Inflammatory macrophage treated with lipopolysaccharide for 4 hours (primary cell): ENCODE measurements at places on chromosomes 12 and 14.

- no peak for DNase-seq
Observed at GRCh38 chr12:68276402-68276930, 23.1 kb upstream of the IL22 start.

DNA sequence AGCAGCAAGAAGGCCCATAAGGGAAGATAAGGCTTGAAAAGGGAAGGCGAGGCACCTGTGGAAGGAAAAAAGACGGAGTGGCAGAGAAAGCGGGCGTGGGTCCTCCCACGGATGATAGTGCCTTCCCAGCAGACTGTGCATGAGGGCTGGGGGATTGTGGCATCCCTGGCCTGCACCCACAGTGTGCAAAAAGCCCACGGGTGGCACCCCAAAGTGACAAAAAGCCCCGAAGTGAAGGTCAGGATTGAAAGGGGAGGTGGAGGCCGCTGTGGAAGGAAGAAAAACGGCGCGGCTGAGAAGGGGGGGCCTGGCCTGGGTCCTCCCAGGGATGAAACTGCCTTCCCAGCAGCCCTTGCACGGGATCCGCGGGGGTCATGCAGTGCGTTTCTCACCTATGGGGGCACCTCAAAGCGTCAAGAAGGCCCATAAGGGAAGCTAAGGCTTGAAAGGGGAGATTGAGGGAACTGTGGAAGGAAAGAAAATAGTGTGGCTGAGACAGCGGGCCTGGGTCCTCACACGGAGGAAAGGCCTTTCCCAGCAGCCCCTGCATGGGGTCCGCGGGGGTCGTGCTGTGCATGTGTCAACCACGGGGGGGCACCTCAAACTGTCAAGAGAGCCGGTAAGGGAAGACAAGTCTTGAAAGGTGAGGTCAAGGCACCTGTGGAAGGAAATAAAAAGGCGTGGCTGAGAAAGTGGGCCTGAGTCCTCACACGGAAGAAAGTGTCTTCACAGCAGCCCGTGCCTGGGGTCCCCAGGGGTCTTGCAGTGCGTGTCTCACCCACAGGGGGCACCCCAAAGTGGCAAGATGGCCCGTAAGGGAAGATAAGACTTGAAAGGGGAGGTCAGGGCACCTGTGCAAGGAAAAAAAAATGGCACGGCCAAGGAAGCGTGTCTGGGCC is 274.1 kb downstream of the ALG10 start:
- no peak for DNase-seq

DNA sequence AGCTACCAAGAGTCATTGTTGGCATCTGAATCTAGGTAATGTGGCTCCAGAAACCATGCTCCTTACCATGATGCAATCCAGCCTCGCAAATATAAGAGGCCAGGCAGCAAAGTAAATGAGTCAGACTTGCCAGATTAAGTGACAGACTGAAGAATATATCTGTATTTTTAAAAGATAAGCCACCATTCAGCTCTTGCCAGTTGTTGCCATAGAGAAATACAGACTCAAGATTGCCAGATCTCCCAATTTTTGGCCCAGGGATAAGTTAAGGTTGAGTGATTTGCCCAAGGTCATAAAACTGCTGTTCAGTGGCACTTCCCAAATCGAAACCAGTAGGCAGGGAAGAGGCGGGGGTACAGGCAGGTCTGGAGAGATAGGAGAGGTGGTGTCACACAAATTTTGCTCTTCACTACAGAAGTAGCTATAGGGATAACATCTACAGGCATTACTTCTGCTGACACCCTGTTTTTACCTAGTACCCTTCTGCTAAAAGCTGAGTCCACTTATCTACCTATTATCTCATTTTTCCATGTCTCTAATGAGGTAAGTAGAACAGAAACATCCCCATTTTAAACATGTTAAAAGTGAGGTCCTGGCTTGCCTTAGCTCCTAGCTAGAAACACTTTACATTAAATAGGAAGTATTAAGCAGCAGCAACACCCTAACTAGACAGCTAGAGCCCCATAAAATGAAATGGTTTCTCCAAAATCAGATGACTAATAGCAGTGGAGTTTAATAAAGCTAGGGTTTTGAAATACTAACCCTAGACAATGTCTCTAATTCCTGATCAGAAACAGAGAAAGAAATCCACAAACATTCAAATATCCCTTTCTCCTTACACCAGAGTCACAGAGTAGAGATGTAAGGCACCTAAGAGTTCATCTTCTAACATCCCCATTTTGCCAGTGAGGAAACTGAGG is 19.5 kb downstream of the DCAF5 start:
- peak; percentile 30 for DNase-seq

- no peak for DNase-seq
Observed at GRCh38 chr12:54870617-54871016, 16.3 kb downstream of the MUCL1 start.

DNA sequence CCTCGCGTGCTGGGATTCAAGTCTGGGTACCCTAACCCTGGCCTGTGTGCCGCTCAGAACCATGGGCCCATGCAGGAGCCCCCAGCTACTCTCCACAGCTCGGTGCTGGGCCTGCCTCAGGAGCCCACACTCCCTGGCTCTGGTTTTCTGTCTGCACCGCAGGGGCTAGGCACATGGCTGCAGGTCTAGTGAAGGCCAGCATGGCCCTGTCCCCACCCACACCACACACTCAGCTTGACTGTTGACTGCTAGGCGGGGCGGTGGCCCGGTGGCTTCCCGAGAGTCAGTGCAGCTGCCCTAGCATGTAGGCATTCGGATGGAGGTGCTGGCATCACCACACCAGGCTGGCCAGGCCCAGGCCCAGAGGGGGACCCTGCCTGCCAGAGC is 7.9 kb downstream of the INF2 start:
- DNase-seq = no peak

DNA sequence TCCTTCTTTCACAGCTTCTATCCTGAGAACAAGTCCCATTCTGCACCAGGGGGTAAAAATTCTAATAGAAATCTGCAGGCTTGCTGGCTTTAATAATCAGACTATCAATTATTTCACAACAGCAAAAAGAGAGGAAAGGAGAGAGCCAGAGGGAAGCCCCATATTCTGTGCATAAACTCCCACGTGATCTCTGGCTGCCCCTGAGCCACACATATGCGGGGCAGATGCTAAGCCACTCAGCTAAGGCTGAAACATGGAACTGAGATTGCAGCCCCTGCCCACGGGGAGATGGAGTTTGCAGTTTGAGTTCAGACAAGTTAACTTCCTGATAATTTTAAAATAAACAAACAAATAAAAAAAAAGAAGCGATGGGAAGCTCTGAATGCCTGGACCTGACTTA is 254.4 kb upstream of the CCDC196 start:
- no peak for DNase-seq

- DNase-seq = no peak
Observed at GRCh38 chr12:82952946-82953345, 266.2 kb downstream of the TMTC2 start.

DNA sequence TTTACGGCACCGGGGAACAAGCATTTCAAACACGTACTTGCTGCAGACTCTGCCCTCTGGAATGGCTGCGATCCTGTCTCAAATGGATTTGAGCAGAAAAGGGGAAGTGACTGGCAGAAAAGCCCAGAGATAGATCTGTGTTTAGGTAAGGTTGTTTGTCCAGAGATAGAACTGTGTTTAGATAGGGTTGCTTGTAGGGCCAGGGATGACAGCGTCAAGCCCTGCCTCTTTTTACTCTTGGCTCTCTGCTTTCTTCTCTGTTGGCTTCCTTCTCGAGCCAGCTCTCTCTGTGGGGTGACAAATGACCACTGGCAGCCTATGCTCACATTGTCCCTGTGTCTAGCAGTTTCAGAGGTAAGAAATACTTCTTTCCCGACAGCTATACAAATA is 11.4 kb downstream of the DGLUCY start:
- DNase-seq = no peak

DNA sequence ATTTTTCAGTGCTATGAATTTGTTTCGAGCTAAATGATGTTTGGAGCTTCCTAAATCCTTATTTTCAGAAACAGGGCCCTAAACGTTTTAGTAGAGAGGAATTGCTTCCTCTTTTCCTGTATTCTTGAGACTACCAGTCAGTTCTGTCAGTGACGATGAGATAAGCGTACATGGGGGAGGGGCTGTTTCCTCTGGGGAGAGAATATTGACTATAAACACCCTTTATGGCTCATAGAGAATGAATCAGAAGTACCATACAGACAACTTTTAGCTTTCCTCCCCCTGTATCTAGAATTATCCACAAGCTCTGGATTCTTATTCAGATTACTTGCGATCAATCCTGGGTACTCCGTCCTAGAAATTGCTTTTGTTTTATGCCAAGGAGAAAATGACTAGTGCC is 5.1 kb downstream of the TBK1 start:
- DNase-seq = peak; percentile 90

DNA sequence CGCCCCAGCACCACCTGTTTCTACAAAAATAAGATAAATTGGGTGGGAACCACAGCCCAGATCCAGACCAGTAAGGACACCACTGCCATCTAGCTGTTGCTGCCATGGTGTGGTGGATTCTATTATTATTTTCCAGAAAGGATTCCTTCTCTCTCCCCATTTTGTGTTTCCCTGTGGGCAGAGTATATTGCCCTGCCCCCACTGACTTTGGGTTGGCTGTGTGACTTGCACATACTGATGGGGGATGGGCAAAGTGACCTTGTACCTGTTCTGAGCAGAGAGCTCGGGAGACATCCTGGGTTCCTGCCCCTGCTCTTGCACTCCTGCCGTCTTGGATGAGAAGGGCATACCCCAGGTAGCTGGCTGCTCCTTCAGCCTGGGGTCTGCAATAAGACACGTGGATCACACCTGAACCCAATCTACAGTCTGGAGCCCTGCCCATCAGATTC is 24.3 kb downstream of the MOAP1 start:
- DNase-seq = peak; percentile 32

DNA sequence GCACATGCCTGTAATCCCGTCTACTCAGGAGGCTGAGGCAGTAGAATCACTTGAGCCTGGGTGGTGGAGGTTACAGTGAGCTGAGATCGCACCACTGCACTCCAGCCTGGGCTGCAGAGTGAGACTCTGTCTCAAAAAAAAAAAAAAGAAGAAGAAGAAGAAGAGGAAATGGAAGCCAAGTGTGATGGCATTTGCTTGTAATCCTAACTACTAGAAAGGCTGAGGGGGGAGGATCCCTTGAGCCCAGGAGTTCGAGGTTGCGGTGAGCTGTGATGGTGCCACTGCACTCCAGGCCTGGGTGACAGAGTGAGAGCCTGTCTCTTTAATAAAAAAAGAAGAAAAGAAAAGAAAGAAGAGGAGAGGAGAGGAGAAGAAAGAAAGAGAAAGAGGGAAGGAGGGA is 52.1 kb downstream of the LGMN start:
- peak; percentile 59 for DNase-seq

DNA sequence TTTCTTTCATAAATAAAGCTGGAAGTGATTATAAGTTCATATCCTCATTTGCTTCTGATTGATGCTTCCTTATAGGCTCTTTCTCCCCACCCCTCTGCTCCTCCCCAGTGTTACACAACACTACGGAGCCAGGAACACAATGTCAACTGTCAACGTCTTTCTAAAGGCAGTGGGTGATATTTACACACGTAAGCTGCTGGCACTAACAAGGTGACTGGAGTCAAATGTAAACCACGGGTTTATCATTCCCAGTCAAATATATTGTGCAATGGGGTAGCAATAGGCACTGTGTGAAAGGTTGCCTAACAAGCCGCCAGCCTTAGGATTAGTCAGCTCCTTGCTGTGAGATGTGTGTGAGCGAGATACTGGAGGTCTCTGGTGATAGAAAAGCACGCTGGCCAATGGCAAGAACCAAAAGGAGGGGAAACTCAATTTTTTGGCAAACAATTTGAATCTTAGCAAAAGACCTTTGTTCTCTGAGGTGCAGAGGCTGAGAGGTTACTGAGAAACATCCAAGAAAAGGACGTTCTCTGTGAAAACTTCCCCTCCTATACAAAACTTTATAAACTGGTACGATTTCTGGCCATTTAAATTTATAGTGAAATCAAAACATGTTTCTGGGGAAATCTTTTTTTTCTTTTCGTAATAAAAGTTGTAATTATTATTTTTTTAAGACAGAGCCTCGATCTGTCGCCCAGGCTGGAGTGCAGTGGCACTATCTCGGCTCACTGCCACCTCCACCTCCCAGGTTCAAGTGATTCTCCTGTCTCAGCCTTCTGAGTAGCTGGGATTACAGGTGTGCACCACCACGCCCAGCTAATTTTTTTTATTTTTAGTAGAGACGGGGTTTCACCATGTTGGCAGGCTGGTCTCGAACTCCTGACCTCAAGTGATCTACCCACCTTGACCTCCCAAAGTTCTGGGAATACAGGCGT is 22.3 kb upstream of the HECTD1 start:
- DNase-seq = peak; percentile 96

DNA sequence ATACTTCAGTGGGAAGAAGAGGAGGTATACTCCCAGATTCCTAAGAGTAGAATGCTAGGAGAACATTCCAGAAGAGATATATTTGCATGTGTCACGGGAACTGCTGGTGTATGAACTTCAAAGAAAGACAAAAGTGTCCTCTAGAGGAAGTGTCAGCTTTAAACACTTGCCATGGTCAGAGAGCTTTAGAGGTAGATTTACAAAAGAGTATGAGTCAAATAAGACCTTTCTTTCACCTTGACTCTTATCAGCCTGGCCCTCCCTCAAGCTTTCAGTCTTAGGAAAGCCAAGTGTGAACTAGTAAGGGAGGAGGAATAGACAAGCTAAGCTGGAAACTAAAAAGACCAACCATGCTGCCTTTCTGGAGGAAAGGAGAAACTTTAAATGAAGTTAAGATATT is 34.7 kb downstream of the COX8C start:
- no peak for DNase-seq

GRCh38 chr12:108318472-108319275 is 20.4 kb downstream of the CMKLR1 start:
- no peak for DNase-seq

DNA sequence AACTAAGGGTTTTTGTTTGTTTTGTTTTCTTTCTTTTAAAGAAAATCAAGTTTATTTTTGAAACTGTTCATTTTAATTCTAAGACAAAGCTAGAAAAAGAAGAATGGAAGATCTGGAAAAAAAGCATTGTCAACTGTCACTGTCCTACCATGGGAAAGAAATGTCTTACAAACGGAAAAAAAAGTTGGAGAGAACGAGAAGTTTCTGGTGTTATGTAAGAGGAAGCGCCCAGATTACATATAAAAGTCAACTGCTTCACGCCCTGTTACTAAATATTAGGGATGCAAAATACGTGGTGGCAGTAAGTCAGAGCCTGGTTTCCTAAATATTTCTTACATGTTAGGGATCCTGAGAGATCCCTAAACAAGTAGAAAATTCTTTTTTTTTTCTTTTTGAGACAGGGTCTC is 14.3 kb upstream of the FBXL14 start:
- DNase-seq = peak; percentile 91

DNA sequence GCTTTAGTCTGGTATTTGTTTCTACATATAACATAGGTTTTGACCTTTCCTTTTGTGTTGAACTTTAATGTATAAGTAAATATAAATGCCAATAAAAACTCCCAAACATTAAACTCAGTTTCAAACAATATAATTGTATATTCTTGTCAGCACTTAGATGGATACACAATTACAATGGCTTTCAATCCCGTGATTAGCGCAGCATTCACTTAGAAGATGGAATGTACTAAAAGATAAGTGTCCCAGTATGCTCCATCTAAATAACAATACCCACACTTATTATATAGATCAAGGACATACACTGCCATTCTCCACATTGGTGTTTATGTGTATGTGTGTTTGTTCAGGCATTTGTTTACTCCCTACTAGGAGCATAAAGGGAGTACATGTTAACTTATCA is 193.1 kb downstream of the SOX5 start:
- no peak for DNase-seq
